Fibroblast of skin of abdomen (primary cell): ENCODE measurements at places on chromosomes 1 and 21.
A peak's percentile ranks its signal among the peaks of the same experiment; 100 is the strongest.

DNA sequence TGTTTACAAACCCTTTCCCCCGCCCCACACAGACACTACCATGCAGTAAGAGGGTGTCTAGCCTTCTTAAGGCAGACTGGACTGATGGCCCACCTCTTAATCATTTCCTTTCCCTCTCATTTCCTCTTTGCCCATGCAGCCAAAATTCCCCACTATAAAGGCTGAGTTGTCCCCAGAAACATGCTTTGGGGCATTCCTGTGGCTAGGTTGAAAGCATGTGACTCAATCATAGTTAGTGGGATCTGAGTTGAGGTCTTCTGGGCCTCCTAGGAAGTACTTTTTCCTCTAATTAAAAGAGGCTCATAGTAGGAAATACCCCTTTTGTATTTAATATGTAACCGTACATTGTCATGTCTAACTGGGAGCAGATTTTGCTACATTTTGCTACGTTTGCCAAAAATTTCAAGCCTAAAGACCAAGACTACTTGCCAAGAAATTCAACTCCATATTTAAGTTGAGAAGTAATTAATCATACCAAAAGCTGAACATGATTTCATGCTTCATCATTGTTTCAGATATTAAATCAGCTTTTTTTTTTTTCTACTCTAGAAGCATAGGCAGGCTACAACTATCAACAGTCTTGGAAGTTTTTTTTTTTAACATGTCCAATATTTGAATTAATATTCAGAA lies 174.7 kb downstream of the ADGRL4 start:
- peak; percentile 99 for DNase-seq

- no peak for DNase-seq
These were observed 743 bp downstream of the CD52 start for GRCh38 chr1:26318338-26319064.

DNA sequence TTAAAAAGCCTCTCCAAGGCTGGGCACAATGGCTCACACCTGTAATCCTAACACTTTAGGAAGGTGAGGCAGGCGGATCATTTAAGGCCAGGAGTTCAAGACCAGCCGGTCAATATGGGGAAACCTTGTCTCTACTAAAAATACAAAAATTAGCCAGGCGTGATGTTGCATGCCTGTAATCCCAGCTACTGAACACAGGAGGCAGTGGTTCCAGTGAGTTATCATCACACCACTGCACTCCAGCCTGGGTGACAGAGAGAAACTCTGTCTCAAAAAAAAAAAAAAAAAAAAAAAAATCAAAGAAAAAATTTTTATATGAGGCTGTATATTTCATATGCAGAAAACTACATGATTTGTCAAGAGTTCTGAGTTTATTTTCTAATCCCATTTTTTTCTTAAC lies 1107.1 kb upstream of the TMPRSS15 start:
- DNase-seq: no peak

DNA sequence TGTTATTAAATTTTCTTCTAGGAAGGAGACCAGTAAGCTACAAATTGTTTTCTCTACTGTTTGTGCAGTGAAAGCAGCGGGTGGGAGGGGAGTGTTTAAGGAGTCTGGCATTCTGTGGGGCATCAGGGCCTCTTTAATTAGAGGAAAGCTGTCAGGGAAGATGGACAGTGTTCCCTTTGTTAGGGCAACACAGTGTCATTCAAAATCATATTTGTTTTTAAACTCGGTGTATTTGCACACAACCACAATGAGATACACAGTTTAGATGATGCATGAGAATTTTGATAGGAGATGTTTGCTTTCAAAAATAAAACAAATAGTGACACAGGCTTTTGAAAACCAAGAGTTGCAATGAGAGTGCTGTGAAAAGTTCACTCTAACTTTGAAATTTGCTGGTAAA lies 15.1 kb upstream of the ST6GALNAC3 start:
- no peak for DNase-seq

DNA sequence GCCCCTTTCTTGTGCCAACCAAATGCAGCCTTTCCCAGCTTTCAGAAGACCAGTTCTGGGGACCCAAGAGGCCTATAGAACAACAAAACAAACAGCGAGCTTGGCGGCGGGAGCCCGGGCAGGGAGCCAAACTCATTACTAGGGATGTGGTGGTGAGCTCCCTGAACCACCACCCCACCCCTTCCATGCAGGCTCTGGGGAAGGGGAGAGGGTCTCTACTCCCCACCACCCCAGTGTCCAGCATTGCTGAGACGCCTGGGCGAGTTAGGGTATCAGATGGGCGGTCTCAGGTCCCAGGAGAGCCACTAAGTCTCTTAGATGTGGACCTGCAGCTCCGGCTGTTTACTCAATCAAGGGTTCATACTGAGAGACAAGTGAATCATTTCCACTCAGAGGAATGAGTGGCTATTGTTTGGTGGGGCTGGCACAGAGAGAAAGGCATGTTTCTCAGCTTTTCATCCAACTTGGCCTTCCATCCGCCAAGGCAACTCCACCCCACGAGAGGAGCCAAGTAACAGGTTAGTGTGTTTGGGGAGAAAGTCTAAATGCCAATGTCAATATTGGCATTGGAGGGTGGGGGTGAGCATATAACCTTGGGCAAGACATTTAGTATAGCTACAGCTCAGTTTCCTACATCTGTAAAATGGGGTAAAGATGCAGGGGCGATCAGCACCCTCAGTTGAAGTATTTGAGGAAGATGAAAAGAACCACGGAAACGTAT lies 40.9 kb downstream of the PLXNA2 start:
- no peak for DNase-seq

DNA sequence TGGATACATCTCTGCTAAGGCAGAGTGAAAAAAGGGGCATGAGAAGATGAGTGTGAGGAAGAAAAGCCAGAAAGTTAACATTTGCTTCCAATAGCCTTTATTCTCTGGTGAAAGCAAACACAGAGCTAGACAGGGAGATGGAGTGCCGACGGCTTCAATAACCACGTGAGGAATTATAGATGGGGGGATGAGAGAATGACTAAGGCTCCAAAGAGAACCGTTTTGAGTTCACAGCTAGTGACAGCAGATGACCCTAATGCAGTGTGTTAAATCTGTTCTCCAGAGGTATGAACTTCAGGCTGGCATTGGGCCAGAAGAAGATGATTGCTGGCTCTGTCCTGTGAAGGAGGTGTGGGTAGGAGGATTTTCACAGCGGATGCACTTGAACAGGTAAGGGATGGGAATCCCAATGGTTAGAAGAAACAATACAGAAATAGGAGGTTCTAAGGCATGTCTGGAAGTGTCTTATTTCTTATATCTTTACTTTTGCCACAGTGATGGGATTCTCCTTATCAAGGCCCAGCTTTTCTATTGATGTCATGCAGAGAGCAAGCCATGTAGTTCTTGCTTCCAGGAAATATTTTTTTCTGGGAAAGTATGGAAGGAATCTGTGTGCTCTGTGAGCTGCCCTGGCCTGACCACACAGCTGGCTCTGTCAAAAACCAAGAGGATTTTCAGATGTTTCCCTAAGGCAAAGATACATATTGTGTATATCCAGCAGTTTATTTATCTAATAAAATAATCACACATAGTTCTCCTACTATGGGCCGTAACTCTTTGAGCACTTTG lies 573.8 kb downstream of the LTN1 start:
- peak; percentile 80 for DNase-seq

- no peak for DNase-seq
These were observed 19.6 kb upstream of the KCNQ4 start for GRCh38 chr1:40763742-40764532.

- DNase-seq: no peak
These were observed 200.9 kb downstream of the LTN1 start for GRCh38 chr21:28791595-28792282.

- DNase-seq: no peak
These were observed 275.3 kb upstream of the ST6GALNAC5 start for GRCh38 chr1:76591963-76592362.

DNA sequence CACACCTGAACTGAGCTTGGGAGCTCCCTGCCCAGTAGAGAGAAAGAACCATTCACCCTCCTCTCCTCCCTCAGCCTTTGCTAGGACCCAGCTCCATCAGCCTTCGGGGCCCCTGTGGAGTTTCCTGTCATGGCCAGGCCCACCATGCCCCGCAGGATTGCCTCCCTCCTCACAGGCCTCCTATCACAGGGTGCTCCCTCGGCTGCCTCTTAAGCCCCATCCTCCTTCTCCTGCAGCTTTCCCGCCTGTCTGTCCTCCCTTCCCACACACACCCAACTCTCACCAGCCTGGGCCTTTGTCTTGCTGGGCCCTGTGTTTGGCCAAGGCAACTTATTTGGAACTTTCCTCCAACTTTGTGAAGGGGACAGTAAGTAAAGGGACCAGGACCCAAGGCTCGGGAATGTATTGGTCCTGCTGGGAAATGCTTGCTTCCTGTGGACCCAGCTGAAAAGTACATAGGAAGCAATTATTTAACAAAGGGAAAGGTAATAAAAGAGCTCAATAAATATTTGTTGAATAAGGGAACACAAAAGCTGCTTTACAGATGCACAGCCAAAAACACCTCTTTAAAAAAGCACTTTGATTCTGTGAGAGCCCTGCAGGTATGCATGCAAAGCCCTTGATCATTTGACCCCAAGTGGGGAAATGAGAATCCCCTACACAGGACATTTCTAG lies 31.6 kb upstream of the TENT5C start:
- no peak for DNase-seq

GRCh38 chr1:59366346-59366745 lies 69.5 kb downstream of the FGGY start:
- peak; percentile 72 for DNase-seq

GRCh38 chr1:72439036-72439435 lies 156.7 kb upstream of the NEGR1 start:
- DNase-seq: peak; percentile 10

DNA sequence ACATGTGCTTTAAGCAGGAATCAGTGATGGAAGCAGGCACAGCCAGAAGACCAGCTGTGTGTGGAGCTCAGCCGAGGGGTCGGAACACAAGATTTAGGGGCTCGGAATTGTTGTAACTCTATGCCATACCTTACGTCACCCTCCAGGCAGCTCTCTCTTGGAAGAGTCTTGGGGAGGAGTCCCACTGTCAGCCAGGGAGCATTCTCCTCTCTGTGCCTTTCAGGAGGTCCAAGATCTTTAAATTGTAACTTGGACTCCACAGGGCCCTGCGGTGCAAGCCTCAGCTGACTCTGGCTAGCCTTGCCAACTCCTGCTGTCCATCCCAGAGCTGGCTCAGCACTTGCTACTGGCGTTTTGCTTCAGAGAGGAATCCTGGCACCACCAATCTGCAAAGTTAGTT lies 26.4 kb upstream of the ROR1 start:
- DNase-seq: peak; percentile 31

DNA sequence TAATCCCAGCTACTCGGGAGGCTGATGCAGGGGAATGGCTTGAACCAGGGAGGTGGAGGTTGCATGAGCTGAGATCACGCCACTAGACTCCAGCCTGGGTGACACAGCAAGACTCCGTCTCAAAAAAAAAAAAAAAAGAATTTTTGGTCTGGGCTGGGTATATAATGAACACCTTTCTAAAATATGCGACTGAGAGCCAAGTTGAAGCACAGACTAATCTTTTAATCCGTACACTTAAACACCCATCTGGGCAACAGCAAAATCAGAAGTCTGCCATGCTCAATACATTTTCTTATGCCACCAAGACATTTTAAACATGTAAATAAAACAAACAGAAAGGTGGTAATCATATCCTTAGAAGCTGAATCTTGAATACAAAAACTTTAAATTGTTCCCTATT lies 31.6 kb upstream of the ABCB10 start:
- DNase-seq: no peak

DNA sequence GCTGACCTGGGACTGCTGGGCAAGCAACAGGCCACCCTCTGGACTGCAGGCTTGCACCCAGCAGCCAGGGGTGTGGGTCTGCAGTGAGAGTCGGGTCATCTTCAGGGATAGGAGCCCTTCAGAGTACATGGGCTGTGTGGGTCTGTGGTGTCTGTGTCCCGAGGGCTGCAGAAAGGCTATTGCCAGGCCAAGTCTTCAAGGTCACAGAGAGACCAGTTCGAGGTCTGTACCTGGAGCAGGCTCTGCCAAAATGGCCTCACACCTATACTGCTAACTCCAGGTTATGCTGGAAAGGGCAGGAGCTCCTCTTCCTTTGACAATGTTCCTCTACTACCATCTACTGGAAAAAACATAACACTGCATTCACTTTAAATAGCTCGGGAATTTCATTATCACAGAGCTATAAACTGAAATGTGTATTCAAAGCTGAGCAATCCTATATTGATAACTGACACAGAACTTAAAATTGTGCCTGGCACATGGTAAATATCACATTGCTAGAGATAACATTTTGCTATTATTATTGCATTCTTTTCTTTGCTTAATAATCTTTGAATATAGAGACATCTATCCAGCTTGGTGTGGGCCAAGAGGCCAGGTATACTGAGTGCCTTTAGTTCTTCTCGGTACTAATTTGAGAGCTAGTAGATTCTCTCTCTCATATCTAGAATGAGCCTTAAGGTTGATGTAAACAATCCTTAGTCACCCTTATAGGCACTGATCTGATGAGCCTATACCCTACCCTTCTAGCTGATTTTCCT lies 6.9 kb upstream of the DNAH14 start:
- peak; percentile 46 for DNase-seq

DNA sequence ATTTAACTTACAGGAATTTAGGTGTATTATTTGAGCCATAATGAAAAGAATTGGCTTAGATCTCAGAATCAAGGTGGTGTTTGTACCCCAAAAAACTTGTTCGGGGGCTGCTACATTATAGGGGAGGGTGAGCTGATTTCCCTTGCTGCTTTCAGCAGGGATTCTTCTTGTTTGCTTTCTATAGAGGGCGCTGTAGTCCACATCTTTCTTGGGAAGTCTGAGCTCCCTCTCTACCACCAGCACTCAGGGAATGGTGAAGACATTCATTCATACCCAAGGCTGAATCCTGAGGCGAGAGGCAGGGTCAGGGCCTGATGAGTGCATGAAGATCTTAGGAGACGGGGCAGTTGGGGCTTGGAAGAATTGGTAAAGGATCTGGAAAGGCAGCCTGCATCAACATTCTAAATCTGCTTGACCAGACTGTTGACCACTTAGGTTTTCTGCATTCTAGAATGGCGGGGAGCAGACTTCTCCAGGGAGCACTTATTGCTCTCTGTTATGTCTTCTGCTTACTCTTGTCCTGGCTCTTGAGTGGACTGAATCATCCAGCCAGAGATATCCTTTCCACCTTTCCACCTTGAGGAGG lies 18.9 kb downstream of the SPATA46 start:
- peak; percentile 17 for DNase-seq

GRCh38 chr21:44269090-44269489 lies 7.4 kb upstream of the DNMT3L start:
- no peak for DNase-seq

- DNase-seq: no peak
These were observed 6.1 kb upstream of the MFAP2 start for GRCh38 chr1:16986560-16986959.

- DNase-seq: no peak
These were observed 36.9 kb downstream of the PIK3C2B start for GRCh38 chr1:204457666-204458065.

- DNase-seq: no peak
These were observed 6.2 kb upstream of the KIAA1614 start for GRCh38 chr1:180906511-180906910.

DNA sequence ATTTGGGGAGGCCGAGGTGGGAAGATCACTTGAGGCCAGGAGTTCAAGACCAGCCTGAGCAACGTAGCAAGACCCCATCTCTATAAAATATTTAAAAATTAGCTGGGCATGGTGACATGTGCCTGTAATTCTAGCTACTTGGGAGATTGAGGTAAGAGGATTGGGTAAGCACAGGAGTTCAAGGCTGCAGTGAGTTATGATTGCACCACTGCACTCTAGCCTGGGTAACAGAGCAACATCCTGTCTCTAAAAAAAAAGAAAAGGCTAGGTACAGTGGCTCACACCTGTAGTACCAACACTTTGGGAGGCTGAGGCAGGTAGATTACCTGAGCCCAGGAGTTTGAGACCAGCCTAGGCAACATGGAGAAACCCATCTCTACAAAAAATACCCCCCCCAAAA lies 35.7 kb upstream of the RCC1 start:
- DNase-seq: no peak
